ENCODE measurements at places on chromosomes 5 and 9. TPM values are rescaled to one million over a fixed set of nuclear protein-coding genes. Genes with fewer than 3 reads are reported as not detected.

Gene PLCXD3
- not detected for total RNA-seq

Gene NIPAL4
- total RNA-seq = 5.6 TPM

Gene UTP15
- 25.5 TPM for total RNA-seq

Gene PAPPA
- 0.25 TPM for total RNA-seq

Gene CSF2
- total RNA-seq = 25.2 TPM

Gene C5orf63
- total RNA-seq = 4.2 TPM

Gene GPX8
- total RNA-seq = 63.1 TPM

All from foreskin keratinocyte (primary cell).